Activated CD4-positive, alpha-beta T cell treated with anti-CD3 and anti-CD28 coated beads for 36 hours (primary cell): ENCODE measurements at places on chromosomes 13 and 19. TPM values are rescaled to one million over a fixed set of nuclear protein-coding genes. Genes with fewer than 3 reads are reported as not detected.
A peak's percentile ranks its signal among the peaks of the same experiment; 100 is the strongest.

- H3K27ac ChIP-seq, result no peak overlapping the region
- no peak overlapping the region for H3K4me3 ChIP-seq
- peaks cover 6% of the 10 kb centered on the region for H3K4me1 ChIP-seq
- no peaks in the 10 kb centered on the region for H3K36me3 ChIP-seq
- DNase-seq, result no peak
- H3K27me3 ChIP-seq, result no peaks in the 10 kb centered on the region
Observed at GRCh38 chr13:27403727-27404385, 20.6 kb upstream of the GTF3A start.

The SERPINE3 gene
- total RNA-seq, result not detected

The TNFRSF19 gene
- not detected for total RNA-seq

The TPTE2 gene
- 0.25 TPM for total RNA-seq

- no peaks in the 10 kb centered on the region for H3K4me1 ChIP-seq
- H3K27ac ChIP-seq, result no peak overlapping the region
- peaks cover 2% of the 10 kb centered on the region for H3K27me3 ChIP-seq
- no peak for DNase-seq
- H3K4me3 ChIP-seq, result no peak overlapping the region
Observed at GRCh38 chr19:51148580-51148979, 6.5 kb downstream of the SIGLEC7 start.

- H3K4me1 ChIP-seq, result no peaks in the 10 kb centered on the region
- no peak overlapping the region for H3K4me3 ChIP-seq
- peak; percentile 39 for DNase-seq
Observed at GRCh38 chr13:21638319-21639282, 32.3 kb upstream of the FGF9 start.

DNA sequence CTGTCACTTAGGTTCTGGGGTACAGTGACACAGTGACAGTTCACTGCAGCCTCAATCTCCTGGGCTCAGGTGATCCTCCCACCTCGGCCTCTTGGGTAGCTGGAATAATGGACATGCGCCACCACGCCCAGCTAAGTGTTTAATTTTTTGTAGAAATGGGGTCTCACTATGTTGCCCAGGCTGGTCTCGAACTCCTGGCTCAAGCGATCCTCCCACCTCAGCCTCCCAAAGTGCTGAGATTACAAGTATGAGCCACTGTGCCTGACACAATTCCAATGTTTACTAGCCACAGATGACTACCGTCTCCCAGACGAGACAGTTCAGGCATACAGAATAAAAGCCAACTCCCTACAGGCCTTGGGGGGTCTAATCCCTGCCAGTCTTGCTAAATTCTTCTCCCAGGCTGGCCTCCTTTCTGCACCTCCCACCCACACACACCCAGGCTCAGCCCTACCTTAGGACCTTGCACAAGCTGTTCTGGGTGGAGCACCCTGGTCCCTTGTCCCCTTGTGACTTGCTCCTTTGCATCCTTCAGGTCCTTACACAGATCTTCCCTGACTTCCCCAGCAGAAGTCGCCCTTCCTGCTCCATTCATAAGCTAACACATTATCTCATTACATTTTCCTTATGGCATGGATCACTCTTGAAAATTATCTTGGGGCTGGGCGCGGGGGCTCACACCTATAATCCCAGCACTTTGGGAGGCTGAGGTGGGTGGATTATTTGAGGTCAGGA is 106.4 kb downstream of the INSR start:
- H3K27me3 ChIP-seq, result peaks cover 5% of the 10 kb centered on the region
- DNase-seq, result no peak
- H3K27ac ChIP-seq, result no peak overlapping the region
- no peak overlapping the region for H3K4me3 ChIP-seq
- peaks cover 45% of the 10 kb centered on the region for H3K4me1 ChIP-seq

- peaks cover 5% of the 10 kb centered on the region for H3K4me1 ChIP-seq
- DNase-seq, result no peak
- H3K27ac ChIP-seq, result no peak overlapping the region
- no peaks in the 10 kb centered on the region for H3K36me3 ChIP-seq
- H3K27me3 ChIP-seq, result peaks cover 18% of the 10 kb centered on the region
- no peak overlapping the region for H3K4me3 ChIP-seq
Observed at GRCh38 chr13:33089311-33089710, 73.1 kb downstream of the KL start.

The SHISA7 gene
- total RNA-seq, result not detected

DNA sequence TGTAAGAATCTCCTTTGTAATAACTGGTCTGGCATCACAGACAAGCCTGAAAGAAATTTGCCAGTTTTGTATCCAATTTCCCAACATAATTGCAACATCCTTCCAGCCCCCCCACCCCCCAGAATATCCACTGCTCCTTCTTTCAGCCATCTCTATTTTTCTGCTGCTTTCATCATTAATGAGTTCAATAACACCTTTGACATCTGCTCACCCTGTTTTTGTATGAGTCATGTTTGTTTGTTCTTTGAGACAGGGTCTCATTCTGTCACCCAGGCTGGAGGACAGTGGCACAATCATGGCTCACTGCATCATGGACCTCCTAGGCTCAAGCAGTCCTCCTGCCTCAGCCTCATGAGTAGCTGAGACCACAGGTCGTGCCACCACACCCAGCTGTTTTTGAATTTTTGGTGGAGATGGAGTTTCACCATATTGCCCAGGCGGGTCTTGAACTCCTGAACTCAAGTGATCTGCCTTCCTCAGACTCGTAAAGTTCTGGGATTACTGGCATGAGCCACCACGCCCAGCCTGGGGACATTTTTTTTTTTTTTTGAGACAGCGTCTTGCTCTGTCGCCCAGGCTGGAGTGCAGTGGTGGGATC is 7.0 kb upstream of the ZC3H4 start:
- DNase-seq, result no peak
- H3K4me3 ChIP-seq, result no peak overlapping the region
- H3K27me3 ChIP-seq, result no peaks in the 10 kb centered on the region
- no peaks in the 10 kb centered on the region for H3K36me3 ChIP-seq
- H3K4me1 ChIP-seq, result peaks cover 3% of the 10 kb centered on the region

- no peaks in the 10 kb centered on the region for H3K27me3 ChIP-seq
- H3K4me3 ChIP-seq, result no peak overlapping the region
- no peak for DNase-seq
- H3K36me3 ChIP-seq, result peaks cover 34% of the 10 kb centered on the region
- no peak overlapping the region for H3K27ac ChIP-seq
Observed at GRCh38 chr13:48028066-48028465, 9.5 kb upstream of the NUDT15 start.

DNA sequence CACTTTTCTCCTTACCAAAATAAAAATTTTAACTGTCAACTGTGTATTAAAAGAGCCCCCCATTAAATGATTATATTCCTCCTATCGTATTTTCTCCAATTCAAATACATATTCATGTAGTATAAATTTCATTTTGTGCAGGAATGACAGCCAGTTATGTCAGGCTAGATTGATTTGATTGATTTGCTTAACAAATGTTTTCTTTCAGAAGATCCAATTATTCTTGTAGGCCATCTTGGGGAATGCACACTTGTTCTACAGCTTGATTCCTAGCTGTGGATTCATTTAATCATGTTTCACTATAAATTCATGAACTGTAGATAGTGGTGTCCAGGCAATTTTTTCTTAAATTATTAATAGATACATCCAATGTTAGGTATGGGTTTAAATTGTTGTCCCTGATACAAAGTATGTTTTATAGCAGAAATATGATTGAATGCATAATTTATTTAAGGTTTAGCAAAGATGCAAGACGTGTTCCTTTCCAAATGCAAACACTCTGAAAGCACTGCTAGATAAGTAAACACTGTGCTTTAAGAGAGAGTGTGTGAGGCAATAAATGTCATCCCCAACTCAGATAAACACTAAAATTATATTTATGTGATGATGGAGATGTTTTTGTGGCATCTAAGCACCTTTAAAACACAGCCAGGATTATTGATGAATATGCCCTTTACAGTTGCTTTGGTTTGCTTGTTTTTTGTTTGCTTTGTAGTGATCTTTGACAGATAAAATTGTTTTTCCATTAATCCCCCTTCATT is 531.1 kb downstream of the DCT start:
- no peaks in the 10 kb centered on the region for H3K36me3 ChIP-seq
- DNase-seq, result no peak
- no peak overlapping the region for H3K4me3 ChIP-seq

DNA sequence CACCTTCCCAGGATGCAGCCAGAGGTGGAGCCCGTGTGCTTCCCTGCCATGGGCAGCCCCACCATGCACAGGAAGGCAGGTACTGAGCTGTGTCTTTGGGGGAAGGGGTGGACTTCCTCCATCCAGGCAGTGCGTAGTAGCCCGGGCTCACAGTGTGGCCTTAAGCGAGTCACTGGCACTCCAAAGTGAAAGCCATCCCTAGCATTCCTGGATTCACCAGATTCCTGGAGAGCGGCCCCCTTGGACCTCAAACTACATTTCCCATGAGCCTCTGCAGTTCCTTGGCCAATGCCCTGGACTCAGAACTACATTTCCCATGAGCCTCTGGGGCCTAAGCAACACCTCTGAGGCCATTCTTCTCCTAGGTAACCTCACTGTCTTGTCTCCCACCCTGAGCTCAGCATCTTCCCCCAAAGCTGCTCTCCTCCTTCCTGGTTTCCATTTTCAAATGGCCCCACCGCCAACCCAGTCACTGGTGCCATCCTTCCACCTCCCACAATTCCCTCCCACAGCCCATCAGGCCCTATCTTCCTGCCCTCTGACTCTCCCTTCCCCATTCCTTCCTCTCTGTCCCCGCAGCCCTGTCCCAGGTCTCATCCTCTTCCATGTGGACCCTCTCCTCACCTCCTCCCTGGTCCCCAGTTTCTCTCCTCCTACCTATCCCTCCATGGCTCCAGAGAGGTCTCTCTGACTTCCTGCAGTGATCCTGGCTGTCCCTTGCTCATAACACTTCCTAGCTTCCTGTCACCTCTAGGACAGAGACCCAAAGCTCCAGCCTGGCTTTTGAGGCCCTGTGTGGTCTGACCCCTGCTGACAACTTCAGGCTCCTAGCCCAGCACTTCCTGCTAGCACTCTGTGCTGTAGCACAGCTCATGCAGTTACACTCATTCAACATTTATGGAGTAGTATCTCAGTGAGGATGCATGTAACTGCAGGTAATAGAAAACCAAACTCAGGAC is at the start of gene C19orf81:
TSS of gene C19orf81 (plus strand) at position 13 of the 959 bp plus-strand sequence. CDS start at position 13, 0 bp downstream.
- no peak within 1 kb of the TSS for H3K4me3 ChIP-seq
- peaks cover 35% of the 10 kb centered on the region for H3K27me3 ChIP-seq
- H3K27ac ChIP-seq, result no peak within 1 kb of the TSS
- H3K36me3 ChIP-seq, result no peaks in the 10 kb centered on the region
